Dorsolateral prefrontal cortex (tissue), 122 donors: ENCODE measurements at places on chromosomes 6 and 20. TPM values are rescaled to one million over a fixed set of nuclear protein-coding genes. Genes with fewer than 3 reads are reported as not detected.

The ABHD16B gene
- total RNA-seq = not detected

The OOEP gene
- not detected for total RNA-seq

The PHACTR3 gene
- total RNA-seq = 98.1 TPM

The PLCB4 gene
- 23.8 TPM for total RNA-seq

The KAT14 gene
- 29.9 TPM for total RNA-seq

The TCP11 gene
- 0.68 TPM for total RNA-seq

The PSORS1C2 gene
- total RNA-seq = not detected

The CENPB gene
- total RNA-seq = 59.9 TPM

The BPIFB4 gene
- total RNA-seq = not detected

The RIPOR3 gene
- 5.9 TPM for total RNA-seq

The EYS gene
- total RNA-seq = 0.68 TPM

The STX11 gene
- total RNA-seq = 1.1 TPM

The HLA-DQB1 gene
- 9.8 TPM for total RNA-seq

The MOG gene
- total RNA-seq = 99.0 TPM

The HNF4A gene
- 0.96 TPM for total RNA-seq

The CLPSL2 gene
- not detected for total RNA-seq

The MYT1 gene
- total RNA-seq = 6.7 TPM

The BTN1A1 gene
- total RNA-seq = not detected

The TRIM40 gene
- not detected for total RNA-seq

The CD93 gene
- 1.4 TPM for total RNA-seq

The SNRPB gene
- total RNA-seq = 56.1 TPM

The TMEM151B gene
- 98.2 TPM for total RNA-seq

The NT5E gene
- 11.0 TPM for total RNA-seq

The ARMC12 gene
- 1.4 TPM for total RNA-seq

The BEND6 gene
- total RNA-seq = 56.9 TPM

The SLC17A3 gene
- total RNA-seq = not detected

The C20orf141 gene
- not detected for total RNA-seq

The CRISP2 gene
- not detected for total RNA-seq

The HTR1E gene
- 8.7 TPM for total RNA-seq

The CHRNA4 gene
- total RNA-seq = 29.5 TPM
